Vagina (tissue), 2 donors: ENCODE measurements at places on chromosomes 12 and 14. TPM values are rescaled to one million over a fixed set of nuclear protein-coding genes. Genes with fewer than 3 reads are reported as not detected.

The MAP3K12 gene
- 21.9 TPM for total RNA-seq

The PROX2 gene
- total RNA-seq, result not detected

The RHEBL1 gene
- total RNA-seq, result 1.7 TPM

The FLVCR2 gene
- 3.7 TPM for total RNA-seq

The NXPH4 gene
- 3.2 TPM for total RNA-seq

The TDRD9 gene
- total RNA-seq, result 0.74 TPM

The MSI1 gene
- total RNA-seq, result 3.7 TPM

The TUNAR gene
- not detected for total RNA-seq

DNA sequence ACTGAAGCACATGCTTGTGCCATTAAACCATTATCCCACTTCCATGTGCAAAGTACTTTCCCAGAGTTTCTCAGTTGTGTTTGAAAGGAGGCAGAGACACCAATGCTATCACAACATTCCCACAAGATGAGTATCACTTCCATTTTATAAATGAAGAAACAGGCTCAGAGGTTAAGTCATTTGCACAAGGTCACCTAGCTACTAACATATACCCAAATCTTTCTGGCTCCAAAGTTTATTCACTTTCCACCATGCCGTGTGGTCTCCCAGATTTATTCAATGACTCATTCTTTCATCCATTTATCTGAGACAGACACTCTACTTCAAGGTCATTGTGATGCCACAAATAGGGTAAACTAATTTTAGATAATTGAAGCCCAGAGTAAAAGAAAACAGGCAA is 9.4 kb downstream of the ART4 start:
- no peaks in the 10 kb centered on the region for H3K4me1 ChIP-seq
- no peak overlapping the region for H3K4me3 ChIP-seq
- no peak overlapping the region for H3K27ac ChIP-seq
- H3K27me3 ChIP-seq, result no peaks in the 10 kb centered on the region

- peak; percentile 54 for DNase-seq
- H3K4me1 ChIP-seq, result peaks cover 24% of the 10 kb centered on the region
- H3K27ac ChIP-seq, result no peak overlapping the region
- no peaks in the 10 kb centered on the region for H3K27me3 ChIP-seq
- H3K4me3 ChIP-seq, result no peak overlapping the region
These were observed 41.7 kb upstream of the RIN3 start for GRCh38 chr14:92471919-92472318.

DNA sequence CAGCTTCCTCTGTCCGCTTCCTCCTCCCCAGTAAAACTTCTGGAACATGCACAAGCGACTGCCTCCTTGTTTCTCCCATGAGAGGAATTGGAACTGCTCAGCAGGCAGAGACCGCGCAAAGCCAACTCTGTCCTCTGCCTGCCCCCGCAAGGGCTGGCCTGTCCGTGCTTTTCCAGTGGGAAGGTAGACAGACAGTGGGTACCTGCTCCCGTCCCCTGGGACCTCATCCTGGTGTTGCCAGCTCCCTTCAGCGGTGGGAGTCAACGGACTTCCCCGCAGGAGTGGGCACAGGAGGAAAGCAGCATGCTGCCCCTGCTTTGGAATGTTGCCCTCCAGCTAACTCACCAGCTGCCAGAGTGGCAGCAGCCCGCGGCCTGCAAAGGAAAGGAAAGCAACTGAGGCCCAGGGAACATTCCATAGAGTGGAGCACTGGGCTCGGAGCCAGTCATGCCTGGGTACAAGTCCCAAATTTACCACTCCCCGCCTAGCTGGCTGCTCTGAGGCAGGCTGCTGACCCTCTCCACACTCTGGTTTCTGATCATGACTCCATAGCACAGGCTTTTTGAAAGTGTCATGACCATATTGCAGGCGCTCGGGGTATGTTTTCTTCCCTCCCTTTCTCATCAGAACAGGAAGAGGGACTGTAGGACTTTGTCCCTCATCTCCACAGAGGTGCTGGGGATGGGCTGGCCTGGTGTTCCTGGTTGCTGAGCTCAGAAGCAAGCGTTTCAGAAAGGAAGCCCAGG is 89.2 kb upstream of the CLMN start:
- no peaks in the 10 kb centered on the region for H3K27me3 ChIP-seq
- no peak for DNase-seq
- peak overlapping the region; percentile 62 for H3K27ac ChIP-seq
- no peaks in the 10 kb centered on the region for H3K36me3 ChIP-seq
- H3K4me1 ChIP-seq, result peaks cover 20% of the 10 kb centered on the region

- no peaks in the 10 kb centered on the region for H3K36me3 ChIP-seq
- DNase-seq, result no peak
- no peaks in the 10 kb centered on the region for H3K27me3 ChIP-seq
- H3K4me1 ChIP-seq, result peaks cover 20% of the 10 kb centered on the region
- H3K4me3 ChIP-seq, result no peak overlapping the region
- no peak overlapping the region for H3K27ac ChIP-seq
These were observed 48.3 kb downstream of the TRAF3 start for GRCh38 chr14:102825307-102826095.

GRCh38 chr12:15701631-15702156 is 87.5 kb downstream of the EPS8 start:
- no peaks in the 10 kb centered on the region for H3K27me3 ChIP-seq
- peaks cover 46% of the 10 kb centered on the region for H3K4me1 ChIP-seq
- DNase-seq, result no peak
- H3K27ac ChIP-seq, result peak overlapping the region; percentile 64
- H3K4me3 ChIP-seq, result no peak overlapping the region

DNA sequence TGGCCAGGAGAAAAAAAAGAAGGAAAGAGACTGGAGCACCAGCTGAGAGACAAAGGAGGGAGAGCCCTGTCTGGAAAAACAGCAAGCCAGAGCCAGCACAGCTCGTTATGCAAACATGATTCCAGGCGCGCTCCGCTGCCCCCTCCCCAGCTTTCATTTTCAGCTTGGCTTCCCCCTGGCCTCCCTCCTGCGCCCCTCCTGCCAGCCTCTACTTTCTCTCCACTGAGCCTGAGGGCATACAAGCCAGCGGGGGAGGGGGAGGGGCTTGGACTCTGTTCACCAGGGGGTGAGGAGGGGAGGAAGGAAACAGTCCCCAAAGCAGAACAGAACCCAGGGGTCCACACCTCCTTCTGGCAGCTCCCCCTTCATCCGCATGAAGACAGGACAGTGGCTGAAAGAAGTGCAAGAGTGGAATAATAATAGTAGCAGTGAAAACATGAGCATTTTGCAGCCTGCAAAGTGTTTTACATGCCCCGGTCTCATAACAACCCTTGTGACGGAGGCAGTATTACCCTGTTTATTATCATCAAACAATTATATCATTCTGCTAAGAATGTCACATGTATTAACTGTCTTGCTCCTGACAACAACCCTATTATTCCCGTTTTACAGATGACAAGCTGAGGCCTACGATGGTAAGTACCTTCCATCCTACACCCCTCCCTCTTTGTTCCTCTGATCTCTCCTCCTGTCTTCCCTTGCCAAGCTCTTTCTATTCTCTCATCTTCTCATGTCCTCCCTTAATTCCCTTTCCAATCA is 24.2 kb downstream of the SMUG1 start:
- DNase-seq, result no peak
- no peaks in the 10 kb centered on the region for H3K36me3 ChIP-seq
- H3K27ac ChIP-seq, result no peak overlapping the region
- no peak overlapping the region for H3K4me3 ChIP-seq
- H3K4me1 ChIP-seq, result peaks cover 7% of the 10 kb centered on the region
- no peaks in the 10 kb centered on the region for H3K27me3 ChIP-seq

- no peaks in the 10 kb centered on the region for H3K4me1 ChIP-seq
- H3K27ac ChIP-seq, result no peak overlapping the region
- no peak for DNase-seq
- no peak overlapping the region for H3K4me3 ChIP-seq
- H3K36me3 ChIP-seq, result no peaks in the 10 kb centered on the region
These were observed 58.7 kb upstream of the DICER1 start for GRCh38 chr14:95216008-95216407.

DNA sequence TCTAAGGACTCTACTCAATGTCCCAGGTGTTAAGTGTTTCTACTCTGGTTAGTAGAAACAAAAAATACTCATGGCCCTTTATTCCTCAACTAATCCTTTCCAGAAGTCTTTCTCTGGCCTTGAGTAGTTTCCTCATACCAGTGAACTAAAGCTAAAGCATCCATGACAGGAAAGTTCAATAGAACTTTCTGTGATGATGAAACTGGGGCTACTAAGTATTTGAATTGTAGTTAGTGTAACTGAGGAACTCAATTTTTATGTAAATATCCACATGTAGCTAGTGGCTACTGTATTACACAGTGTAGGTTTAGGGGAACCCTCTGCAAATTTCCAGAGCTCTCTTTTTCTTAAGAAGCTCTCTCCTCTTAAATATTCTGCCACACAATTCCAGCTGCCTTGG is 63.7 kb downstream of the R3HDM2 start:
- H3K4me1 ChIP-seq, result peaks cover 9% of the 10 kb centered on the region
- no peaks in the 10 kb centered on the region for H3K27me3 ChIP-seq
- no peaks in the 10 kb centered on the region for H3K36me3 ChIP-seq
- DNase-seq, result no peak
- no peak overlapping the region for H3K27ac ChIP-seq

- H3K4me1 ChIP-seq, result no peaks in the 10 kb centered on the region
- no peaks in the 10 kb centered on the region for H3K27me3 ChIP-seq
- H3K27ac ChIP-seq, result no peak overlapping the region
- DNase-seq, result no peak
- H3K4me3 ChIP-seq, result no peak overlapping the region
These were observed 311.9 kb downstream of the CACNA1C start for GRCh38 chr12:2364631-2365051.
